ENCODE measurements at places on chromosomes 1 and 21.

DNA sequence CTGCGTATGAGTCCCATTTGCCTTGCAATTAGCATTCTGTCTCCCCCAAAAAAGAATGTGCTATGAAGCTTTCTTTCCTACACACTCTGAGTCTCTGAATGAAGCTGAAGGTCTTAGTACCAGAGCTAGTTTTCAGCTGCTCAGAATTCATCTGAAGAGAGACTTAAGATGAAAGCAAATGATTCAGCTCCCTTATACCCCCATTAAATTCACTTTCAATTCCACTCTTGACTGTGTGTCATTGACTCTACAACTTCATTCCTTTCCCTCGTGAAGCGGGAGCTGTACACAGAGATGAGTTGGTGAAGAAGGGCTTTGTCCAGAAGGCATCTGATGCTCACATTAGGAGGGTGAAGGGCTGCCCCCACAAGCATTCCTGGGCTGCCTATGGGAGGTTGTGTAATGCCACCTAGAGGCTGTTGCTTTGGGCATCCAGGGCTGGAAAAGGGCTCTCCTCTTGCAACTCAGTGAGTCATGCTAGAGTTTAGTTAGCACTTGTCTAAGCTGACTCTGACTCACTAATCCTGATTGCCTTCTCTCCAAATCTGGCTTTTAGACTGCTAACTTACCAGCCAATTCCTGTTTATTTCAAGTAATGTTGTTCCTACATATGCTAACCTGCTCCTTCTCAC lies 1.8 kb downstream of the SPRR1B start:
- no peak for DNase-seq

- no peak for DNase-seq
Measured at GRCh38 chr1:9235560-9235959, 986 bp downstream of the H6PD start.

- DNase-seq: no peak
Measured at GRCh38 chr1:11579506-11579905, 74.7 kb downstream of the FBXO2 start.

DNA sequence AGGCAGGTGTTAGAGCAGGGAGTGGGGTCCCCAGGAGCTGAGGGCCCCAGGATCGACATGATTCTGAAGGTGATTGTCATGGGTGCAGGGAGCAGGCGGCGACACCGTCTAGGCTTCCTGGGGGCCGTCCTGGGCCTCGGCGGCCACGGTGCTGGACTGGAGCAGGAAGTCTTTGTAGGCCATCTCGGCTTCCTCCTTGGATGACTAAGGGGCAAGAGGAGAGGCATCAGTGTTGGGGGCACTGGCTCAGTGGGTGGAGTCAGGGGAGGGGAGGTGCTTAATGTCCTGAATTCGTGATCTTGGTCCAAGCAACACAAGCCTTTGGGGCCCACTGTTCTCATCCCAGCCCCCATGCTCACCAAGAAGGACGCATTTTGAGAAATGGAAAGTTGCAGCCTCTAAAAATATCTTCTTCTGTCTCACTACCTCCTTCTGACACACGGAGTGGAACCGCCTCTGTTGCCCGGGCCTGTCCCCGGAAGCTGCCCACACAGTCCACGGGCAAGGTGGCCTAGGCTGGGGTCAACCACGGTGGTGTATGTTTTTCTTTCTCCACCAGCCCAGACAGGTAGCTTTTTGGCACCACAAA lies 8.6 kb upstream of the FCMR start:
- no peak for DNase-seq

DNA sequence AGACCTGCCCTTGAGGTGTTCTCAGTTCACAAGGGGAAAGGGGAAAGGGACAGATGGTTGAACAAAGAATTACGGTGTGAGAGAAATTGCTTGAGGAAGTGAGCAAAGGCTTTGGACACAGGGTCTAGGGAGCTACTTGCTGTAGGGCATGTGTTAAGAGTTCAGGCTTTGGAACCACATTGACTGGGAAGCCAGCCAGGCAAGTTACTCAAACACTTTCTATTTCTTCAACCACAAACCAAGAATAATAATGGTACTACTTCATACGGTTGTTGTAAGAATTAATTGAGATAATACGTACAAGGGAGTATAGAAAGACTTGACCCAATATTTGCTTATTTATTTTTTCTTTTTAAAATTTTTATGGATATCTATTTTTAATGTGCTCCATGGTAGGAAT lies 26.6 kb downstream of the AK4 start:
- no peak for DNase-seq

DNA sequence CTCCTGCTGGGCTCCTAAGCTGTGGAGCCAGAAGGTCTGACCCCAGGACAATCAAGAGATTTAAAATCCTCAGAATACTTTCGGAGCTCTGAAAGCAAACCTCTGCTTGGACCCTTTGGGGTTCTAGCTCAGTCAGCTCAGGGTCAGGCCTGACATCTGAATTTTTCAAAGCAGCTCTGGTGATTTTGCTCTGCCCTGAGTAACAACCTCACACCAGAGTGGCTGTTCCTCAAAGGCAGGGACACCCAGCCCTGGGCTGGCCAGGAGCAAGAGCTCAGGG lies 11.9 kb downstream of the SLC1A7 start:
- no peak for DNase-seq

DNA sequence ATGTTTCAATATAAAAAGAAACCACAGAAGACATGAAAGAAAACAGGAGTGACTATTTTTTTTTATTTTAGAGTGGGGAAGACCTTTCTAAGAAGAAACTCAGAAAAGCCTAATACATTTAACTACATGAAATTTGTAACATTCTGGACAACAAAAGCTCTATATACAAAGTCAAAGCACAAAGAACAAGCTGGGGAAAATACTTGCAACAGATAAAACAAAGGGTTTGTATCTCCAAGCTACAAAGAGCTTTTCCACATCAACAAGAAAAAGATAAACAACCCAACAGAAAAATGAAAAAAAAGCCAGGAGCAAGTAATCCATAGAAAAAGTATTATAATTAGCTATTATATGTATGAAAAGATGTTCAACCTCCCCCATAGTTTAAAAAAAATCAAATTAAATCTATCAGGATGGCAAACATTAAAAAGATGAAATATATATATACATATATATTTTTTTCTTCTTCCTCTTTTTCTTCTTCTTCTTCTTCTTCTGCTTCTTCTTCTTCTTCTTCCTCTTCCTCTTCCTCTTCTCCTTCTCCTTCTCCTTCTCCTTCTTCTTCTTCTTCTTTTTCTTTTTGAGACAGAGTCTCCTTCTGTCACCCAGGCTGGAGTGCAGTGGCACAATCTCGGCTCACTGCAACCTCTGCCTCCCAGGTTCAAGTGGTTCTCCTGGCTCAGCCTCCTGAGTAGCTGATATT lies 49.1 kb upstream of the EPS8L3 start:
- no peak for DNase-seq

DNA sequence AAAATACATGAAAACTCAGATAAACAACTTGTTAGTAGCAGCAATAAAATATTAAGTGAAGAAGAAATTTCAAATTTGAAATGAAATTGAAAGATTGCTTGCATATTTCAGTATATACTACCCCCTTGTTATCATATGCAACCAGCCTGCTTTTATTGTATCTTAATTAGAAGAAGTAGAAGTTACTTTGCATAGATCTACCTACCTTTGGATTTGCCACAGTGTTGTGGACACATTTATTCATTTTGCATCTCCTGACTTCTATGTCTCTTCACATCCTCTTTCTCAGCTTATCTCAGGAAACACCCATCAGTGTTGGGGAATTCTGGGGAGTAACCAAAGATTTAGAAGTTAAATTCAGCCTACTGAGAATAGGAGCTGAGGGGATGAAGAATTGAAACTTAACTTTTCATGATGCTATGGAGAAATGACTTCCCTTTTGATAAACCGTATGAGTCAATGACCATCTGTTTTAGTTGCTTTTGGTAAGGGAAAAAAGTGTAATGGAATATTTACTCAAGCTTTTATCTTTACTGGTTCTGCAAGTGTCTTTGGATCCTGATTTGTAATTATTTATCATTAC lies 96.9 kb downstream of the RGL1 start:
- no peak for DNase-seq

Data from NCI-H510A treated with DMSO at 0.1 percent for 48 hours (cell line).